Naive thymus-derived CD4-positive, alpha-beta T cell (primary cell): ENCODE measurements at places on chromosomes 1 and 21.

- DNase-seq: no peak
Measured at GRCh38 chr1:203025686-203026030, 633 bp upstream of the PPFIA4 start.

DNA sequence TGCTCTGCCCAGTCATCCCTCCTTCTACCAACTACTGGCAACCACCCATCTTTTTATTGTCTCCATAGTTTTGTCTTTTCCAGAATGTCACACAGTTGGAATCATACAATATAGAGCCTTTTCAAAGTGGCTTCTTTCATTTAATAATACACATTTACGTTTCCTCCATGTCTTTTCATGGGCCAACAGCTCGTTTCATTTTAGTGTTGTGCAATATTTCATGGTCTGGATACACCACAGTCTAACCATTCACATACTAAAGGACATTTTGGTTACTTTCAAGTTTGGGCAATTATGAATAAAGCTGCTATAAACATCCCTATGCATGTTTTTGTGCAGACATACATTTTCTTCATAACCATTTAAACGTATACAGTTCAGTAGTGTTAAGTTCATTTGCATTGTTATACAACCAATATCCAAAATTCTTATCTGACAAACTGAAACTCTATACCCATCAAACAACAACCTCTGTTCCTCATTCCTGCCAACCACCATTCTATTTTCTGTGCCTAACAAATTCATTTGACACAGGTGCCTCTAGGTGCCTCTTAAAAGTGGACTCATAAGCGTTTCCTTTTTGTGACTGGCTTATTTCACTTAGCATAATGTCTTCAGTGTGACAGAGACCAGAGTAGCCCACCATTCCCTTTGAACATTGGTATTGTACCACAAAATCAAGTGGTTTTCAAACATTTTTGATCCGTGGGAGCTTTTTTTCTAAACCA lies 138.1 kb downstream of the NR5A2 start:
- no peak for DNase-seq

DNA sequence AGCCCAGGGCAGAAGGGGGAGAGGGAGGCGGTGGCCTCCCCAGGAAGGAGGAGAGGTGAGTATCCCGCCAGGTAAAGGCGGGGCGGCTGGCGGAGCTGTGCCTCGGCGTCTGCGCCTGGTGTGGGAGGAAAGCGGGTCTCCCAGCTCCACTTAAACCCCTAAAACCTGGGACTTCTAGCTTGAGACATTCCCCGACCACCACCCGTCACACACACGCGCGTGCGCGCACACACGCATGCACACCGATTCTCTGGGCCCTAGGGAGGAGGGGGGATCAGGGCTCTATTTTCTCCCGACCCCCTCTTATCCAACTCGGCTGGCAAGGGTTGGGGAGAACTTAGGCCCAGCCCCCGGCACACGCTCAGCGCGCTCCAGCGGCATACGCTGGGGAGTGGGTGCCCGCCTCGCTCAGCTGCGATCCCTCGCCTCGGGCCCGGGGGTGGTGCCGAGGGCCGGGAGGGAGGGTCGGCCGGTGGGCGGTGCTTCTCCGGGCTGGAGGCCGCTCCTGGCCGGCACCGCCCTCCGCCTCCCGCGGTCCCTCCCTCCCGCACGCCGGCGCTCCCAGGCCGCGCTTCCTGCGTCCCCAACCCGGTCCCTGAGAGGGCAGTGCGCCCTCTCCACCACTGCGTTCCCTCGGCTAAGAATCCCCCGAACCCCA lies at the start of gene TMEM51:
Gene TMEM51, plus strand, starts transcription at position 564 of the 658 bp plus-strand sequence. CDS start 61,341 bp downstream, outside the sequence.
- peak; percentile 23 for DNase-seq

DNA sequence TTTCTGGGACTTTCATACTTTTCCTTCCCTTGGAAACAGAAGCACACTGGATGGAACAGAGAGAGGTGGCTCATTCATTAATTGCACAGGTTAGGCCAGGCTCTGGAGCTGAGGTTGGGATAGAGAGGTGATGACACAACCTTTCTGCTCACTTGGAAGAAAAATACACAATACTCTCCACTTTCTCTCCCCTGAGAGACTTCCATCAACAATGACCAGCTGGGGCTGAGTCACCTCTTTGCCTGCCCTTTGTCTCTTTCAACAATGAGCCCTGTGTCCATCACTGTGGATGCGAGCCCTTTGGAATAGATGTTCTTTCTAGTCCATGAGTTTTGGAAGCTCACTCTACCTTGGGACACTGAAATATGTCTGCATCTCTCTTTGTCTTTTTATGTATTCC lies 43.1 kb downstream of the ATP2B4 start:
- DNase-seq: no peak

GRCh38 chr1:203526572-203526971 lies 32.6 kb downstream of the OPTC start:
- no peak for DNase-seq

- DNase-seq: no peak
Measured at GRCh38 chr1:203124546-203125317, 2.8 kb upstream of the ADORA1 start.

DNA sequence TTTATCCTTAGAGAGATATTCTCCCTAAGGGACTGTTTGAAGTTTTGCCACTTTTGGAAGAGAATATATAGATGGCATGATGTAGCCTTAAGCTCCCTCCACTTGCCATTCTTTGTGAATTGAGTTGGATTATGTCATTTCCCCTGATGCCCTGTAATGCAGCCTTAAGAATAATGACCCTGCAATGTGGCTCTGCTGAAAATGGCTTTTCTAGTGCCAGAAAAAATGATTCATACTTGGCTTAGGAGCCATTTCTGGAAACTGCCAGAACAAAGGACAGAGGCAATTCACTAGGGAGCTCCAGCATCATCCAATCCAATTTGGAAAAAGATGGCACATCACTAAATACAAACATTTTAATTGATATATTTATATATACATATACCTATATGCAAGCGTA lies 265.3 kb downstream of the SPATA17 start:
- no peak for DNase-seq

DNA sequence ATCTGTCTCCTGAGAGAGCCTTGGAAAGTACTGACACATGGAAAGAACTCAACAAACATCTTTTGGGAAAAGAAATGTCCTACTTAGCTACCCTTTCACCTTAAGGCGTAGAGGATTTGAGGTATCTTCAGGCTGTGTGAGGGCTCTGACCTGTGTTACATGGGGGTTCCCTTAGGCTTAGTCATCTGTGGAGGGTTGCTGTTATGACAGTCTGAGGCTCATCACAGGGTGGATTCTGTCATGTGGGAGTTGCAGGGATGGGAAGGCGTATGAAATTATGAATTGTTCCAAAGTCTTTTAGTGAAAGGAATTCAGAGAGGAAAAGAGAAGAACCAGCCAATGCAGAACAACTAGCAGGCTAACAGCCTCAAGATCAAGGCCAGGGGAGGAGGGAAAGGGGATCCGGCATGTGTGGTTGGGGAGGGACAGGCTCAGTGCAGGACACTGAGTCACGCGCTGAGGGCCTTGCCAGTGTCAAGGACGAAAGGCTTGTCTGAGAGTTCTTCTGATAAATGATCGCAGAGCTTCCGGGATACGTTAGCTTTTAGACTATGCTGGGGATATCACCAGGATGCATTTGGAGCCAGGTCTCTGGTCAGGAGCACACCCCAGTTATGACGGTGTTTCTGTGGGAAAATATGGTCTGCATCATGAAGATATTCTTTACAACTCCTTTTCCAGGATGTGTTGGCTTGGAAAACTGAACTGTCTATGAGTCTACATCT lies 24.6 kb upstream of the PLA2G2C start:
- no peak for DNase-seq

DNA sequence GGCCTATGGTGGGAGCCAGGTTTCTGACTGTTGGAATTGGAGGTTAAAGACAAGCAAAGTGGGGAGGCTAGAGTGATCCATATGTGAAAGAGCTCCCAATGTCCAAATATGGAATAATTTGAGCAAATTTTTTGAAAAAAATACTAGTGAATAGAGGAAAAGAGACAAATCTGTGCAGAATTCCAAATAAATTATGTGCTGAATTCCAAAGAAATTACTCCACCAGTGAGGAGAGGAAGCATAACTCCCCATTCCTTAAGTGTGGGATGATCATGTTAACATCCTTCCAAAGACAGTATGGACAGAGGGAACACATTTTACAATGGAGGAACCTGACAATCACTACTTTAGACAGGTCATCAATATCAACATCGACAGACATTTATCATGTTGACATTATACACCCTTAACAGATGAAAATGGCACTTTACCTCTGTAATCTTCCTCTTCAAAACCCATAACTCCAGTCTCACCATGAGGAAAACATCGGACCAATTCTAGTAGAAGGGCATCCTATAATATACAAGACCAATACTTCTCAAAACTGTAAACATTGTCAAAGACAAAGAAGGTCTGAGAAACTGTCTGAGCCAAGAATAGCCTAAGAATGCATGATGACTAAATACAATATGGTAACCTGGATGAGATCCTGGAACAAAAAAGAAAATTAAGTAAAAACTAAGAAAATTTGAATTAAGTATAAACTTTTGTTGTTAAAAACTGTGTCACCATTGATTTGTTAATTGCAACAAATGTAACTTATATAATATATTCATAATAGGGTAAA lies 71.5 kb upstream of the RGS4 start:
- DNase-seq: no peak

DNA sequence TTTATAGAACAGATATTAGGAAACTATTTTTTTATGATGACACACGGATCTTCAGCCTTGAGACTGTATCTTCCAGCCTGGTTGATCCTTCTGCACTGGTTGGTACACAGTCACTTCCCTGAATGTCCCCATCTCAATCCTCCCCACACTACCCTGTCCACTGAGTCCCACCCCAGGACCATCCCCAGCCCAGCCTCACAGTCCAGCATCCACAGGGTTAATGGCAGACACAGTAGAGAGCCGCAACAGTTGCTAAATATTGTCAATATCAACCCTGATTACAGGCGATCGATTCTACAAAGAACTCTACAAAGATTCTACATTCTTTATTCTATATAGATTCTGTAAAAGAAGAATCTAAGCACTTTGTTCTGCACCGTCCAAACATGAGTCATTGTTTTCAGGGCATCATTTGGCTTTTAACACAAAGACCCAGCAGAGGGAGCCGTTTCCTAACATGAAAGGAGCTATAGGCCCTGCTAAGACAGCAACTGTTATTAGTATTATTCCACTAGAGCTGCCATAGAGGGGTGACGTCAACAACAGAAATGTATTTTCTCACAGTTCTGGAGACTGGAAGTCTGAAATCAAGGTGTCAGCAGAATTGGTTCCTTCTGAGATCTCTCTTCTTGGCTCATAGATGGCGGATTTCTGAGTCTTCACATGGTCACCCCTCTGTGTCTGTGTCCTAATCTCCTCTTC lies 30.1 kb upstream of the IFNAR2 start:
- peak; percentile 73 for DNase-seq

DNA sequence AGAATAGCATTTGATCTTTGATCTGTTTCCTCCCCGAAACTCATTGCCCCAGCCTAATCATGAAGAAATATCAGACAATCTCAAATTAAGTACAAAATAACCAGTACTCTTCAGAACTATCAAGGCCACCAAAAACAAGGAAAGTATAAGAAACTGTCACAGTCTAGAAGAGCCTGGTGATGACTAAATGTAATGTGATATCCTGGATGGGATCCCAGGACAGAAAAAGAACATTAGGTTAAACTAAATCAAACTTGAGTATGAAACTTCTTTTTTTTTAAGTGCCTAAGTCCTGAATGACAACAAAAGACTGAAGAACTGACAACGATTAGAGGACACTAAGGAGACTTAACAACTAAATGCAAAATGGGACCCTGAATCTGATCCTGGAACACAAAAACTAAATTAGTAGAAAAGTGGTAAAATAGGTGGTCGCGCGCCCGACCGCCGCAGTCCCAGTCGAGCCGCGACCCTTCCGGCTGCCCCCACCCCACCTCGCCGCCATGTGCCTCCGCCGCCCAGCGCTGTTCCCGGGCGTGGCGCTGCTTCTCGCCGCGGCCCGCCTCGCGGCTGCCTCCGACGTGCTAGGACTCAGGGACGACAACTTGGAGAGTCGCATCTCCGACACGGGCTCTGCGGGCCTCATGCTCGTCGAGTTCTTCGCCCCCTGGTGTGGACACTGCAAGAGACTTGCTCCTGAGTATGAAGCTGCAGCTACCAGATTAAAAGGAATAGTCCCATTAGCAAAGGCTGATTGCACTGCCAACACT lies 5.5 kb upstream of the PRKAB2 start:
- no peak for DNase-seq

DNA sequence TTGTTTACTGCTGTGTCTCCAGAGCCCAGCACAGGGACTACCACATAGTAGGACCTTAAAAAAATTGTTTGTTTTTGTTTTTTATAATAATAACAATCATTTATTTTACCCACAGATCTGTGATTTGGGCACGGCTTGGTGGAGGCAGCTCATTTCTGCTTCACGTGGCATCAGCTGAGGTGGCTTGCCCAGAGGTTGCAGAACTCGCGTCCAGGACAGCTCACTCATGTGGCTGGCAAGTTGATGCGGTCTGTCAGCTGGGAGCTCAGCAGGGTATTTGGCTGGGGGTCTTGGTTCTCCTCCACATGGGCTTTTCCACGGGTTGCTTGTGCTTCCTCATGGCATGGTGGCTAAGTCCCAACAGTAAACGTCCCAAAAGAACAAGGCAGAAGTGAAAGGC lies 2.9 kb upstream of the SYNC start:
- DNase-seq: no peak

- no peak for DNase-seq
Measured at GRCh38 chr1:184941410-184941733, 32.9 kb downstream of the NIBAN1 start.

DNA sequence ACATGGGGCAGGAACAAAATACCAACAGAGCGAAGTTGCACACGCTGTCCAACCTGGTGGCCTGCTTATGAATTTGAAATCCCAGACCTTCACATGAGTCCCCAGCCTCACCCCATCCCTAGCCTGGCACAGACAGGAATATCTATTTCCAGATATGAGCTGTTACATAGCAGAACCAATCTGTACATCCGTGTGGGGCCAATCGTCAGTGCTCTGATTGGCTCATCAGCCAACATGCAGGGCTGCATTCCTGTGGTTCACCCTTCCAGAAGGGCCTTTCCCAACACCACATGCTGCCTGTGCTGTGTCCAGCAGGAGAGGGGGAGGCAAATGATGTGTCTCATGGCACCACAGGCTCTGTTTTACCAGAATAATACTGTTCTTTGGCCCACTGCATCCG lies 31.3 kb downstream of the CCN1 start:
- no peak for DNase-seq

DNA sequence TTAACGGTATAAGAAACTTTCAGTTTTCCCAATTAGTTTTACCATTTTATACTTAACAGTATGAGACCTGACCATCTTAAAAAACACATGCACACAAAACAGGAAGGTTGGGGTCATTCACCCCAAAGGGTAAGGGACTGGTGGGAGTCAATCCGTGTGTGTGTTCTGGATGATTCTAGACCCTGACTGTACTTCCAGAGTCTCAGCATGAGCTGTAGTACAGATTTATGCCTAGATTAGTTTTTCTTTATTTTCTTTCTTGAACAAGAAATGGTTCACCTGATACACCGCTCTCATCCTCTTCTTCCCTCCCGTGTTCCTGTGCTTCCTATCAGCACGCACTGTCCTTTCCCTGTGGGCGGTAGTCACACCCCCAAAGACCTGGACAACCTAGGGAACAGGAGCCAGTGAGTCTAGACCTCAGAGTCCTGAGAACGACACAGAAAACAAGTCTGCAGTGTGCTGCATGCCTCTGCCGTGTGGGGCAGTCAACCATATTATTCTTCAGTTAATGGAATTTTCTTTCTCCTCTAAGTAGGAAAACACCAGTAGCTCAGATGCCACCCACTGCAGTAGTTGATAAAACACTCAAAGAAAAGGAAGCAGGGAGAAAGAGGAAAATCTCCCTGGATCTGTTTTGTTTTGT lies 38.9 kb upstream of the MRPS6 start:
- DNase-seq: no peak
